ENCODE measurements at places on chromosomes 4 and X.

- DNase-seq: no peak
Observed at GRCh38 chrX:23100826-23101225, 101.1 kb downstream of the DDX53 start.

- DNase-seq: no peak
Observed at GRCh38 chrX:133306316-133306715, 88.2 kb upstream of the TFDP3 start.

GRCh38 chr4:145868637-145869409 is 69.8 kb downstream of the ZNF827 start:
- no peak for DNase-seq

DNA sequence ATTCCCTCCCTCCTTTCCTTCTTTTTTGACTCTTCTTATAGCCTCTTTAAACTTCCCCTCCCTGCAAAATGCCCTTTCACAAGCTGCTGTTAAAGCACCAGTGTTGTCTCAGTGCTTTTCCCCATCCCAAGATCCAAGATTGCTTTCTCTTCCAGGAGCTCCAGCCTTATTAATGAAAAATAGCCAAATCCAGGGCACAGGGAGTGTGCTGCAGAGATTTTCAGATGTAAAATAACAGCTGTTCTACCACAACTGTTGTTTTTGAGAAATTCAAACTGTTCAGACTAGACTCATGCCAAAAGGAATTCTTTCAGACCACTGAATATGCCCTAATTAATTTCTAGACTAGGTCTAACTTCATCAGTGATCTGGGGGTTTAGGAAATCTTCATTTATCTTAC is 47.0 kb upstream of the GPC3 start:
- no peak for DNase-seq

DNA sequence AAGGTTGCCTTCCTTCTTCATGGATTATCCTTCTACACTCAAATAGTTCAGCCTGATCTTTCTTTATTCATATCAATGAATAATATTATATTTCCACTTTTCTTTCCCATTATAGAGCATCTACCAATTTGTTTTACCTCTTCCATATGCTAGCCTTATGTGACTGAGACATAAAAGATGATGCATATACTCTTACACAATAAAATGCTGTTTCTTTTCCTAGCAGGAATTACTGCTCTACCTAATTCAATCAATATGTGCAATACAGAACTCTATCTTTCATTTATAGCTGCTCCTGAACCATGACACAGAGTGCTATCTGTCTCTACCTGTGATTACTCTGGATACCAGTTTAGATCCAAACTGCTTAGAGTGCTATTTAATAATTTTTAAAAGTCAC is 2334.0 kb downstream of the PCDH7 start:
- no peak for DNase-seq

DNA sequence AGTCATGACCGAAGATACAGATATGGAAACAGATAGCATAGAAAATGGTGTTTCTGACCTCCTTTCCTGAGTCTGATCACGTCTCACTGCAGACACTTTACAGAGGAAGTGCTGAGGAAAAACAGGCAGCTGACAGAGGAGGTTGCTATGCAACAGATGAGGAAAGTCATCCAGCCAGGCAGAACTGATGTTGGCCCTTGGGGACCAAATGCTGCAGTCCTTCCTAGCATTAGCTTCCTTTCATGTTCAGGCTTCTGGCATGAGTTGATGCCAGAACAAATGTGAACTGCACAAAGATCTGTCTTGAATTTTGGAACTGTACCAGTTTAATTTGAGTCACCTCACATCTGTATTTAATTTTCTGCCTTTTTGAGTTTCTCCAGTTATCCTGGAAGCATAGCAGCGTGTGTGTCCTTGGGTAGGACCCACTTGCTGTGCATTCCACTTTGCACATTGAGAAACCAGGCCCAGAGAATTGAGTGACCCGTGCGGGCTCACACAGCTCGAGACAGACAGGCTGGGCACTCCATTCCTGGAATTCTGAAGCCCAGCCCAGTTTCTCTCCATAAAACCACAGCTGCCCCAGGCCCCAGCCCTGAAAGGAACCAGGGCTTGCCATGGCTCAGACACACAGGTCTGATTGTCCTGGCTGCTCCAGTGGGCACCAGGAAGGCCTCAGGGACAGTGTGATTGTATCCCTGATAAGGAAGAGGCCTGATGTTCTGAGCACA is 1.4 kb upstream of the MAGED1 start:
- peak; percentile 0 for DNase-seq

DNA sequence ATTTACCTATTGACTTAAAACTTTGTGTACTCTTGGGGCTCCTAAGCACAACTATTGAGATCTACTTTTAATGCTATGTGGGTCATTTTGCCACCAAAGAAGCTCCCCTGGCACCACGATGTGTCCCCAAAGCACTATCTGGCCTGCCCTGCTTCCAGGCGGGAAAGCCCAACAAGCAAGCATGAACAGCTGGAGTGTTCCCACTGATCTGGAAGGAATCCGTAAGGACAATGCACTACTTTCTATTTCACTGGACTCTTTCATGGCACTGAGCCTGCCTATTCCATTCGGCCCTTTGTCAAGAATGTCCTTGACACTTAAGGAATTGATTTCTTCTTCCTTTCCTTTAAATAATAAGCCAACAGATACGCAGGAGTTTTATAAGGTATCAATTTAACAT is 38.8 kb downstream of the GRIA3 start:
- DNase-seq: no peak

GRCh38 chrX:31697294-31697916 is 625.6 kb upstream of the FTHL17 start:
- DNase-seq: no peak

GRCh38 chrX:118551426-118551825 is 55.8 kb downstream of the DOCK11 start:
- DNase-seq: no peak

DNA sequence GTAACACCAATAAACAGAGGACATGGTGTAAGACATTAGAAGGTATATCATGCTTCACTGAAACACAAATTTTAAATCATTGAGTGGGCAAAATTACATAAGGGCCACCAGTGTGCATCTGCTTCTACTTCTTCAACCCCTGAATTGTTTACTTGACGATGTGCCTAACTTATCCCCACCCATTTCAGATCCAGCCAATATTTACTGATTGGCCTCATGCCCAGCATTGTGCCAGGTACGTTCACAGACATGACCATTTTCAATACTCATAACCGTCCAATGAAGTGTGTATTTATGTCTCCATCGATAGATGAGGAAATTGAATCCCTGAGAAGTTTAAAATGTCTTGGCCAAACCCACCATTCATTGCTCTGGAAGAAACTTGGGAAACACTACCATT is 208.3 kb upstream of the MID1 start:
- no peak for DNase-seq

GRCh38 chrX:124086411-124086810 is 124.9 kb downstream of the STAG2 start:
- DNase-seq: no peak

- no peak for DNase-seq
Observed at GRCh38 chr4:30962939-30963338, 242.8 kb downstream of the PCDH7 start.

- DNase-seq: no peak
Observed at GRCh38 chr4:163911891-163912290, 417.4 kb downstream of the TMA16 start.

- DNase-seq: no peak
Observed at GRCh38 chr4:151808120-151808529, 47.3 kb upstream of the GATB start.

DNA sequence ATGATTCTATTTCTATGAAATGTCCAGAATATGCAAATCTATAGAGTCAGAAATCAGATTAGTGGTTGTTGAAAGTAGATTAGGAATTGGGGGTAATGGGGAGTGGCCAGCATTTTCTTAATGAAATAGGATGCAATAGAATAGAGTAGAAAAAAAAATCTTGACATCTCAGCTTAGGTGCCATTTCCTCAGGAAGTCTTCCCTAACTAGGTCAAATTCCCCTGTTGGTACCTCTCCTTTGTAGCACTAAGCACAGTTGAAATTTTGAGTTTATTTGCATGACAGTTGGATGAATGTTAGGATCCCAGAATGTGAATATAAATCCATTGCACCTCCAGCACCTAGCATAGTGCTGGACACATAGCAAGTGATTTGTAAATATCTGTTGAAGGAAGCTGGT is 30.0 kb upstream of the PDK3 start:
- no peak for DNase-seq

- no peak for DNase-seq
Observed at GRCh38 chrX:16444353-16444752, 205.6 kb upstream of the S100G start.

- no peak for DNase-seq
Observed at GRCh38 chrX:122777766-122778165, 406.3 kb upstream of the GRIA3 start.

GRCh38 chrX:110338935-110339334 is 19.7 kb upstream of the RTL9 start:
- peak; percentile 56 for DNase-seq

- peak; percentile 73 for DNase-seq
Observed at GRCh38 chr4:165326831-165327210, 648 bp upstream of the MSMO1 start.

- DNase-seq: peak; percentile 9
Observed at GRCh38 chrX:30657196-30658161, 4.3 kb downstream of the GK start.

- no peak for DNase-seq
Observed at GRCh38 chr4:38805530-38806145, 1.0 kb upstream of the TLR1 start.

- DNase-seq: no peak
Observed at GRCh38 chr4:5789141-5789540, 78.1 kb downstream of the EVC start.

DNA sequence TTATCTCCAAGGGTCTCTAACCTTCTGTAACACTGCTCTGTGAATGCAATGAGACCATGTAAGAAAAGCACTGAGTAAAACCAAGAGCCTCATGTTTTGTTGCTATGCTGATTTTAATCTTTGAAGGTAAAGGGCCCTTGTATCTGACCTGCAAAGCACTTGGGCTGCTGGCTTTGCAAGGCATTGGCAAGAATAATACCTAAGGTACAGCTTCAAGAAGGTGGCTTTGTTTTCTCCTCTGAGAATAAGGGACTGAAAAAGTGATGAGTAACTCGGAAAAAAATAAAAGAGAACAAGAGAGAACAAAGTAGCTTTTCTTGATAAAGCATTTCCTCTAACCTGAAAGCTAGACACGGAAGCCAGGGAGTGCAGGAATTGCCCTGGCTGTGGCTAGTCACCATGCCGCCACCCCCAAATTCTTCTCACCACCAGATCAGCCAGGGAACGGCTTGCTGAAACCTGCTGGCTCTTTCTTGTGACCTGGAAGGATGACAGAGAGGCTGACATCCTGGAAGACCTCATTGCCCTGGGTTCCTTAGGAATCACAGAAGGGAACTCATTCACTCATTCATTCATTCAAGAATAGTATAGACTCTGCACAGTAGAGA is 41.8 kb upstream of the HS3ST1 start:
- no peak for DNase-seq

DNA sequence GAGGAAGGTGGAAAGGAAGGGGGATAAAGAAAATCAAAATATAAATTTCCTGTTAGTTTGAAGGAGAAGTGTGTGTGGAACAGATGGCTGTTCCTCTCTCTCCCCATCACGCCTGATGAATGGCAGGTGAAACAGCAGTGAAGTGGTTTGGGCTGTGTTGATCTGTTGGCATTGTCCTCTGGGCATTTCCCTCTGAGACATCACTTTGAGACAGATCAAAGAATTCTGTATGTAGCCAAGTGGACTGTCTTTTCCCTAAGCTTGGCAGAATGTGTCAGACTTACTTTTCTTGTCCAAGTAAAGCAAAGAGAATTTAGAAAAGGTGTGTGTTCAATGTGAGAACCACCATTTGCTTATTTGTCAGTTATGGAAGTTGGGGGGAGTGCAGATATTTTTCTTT is 47.5 kb downstream of the SEPTIN11 start:
- no peak for DNase-seq

DNA sequence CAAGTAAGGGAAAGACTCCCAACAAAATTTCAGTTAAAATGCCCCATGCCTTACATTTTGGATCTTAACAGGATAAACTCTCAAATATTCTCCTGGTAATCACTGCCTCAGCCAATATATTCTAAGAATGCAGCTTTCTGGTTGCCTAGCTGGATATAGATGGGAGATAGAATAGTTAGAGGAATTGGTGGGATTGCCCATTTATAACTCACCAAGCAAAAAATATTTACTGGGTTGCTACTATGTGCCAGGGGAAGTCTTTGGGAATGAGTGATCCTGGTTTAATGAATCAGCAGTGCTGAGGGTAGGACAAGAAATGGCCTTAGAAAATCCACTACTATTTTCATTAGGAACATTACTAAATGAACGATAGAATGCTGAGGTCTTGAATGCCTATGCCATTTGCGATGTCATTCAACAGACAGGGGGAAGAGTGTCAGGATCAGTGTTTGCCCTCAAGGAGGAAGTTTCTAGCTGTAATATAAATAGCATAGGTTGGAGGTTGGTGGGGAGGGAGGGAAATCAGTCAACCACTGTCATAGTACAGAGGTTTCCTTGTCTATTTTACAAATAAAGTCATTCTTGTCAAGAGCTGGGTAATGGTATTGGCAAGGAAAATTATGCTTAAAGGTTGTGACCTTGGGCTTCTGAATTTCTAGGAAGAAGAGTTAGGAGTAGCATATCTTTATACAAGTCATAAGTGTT is 63.5 kb downstream of the ENOPH1 start:
- DNase-seq: no peak

GRCh38 chr4:135098061-135098460 is 896.5 kb upstream of the PABPC4L start:
- no peak for DNase-seq

- no peak for DNase-seq
Observed at GRCh38 chrX:23803931-23804381, 21.0 kb downstream of the SAT1 start.

DNA sequence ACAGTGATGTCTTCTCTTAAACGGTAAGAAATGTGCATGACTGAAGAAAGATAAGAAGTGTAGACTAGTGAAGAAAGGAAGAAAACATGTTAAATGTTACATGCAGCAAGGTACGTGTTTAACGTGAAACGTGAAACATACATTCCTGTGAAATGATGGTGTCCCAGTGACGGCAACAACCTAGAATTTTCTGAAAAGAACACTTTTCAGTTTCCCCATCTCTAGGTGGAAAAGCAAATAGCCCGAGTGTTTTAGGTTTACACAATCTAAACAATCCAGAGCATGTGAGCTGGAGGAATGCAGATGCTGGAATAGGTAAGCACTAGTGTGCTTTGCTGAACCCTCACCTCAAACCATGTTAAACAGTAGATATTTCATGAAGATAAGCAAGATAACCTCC is 60.7 kb downstream of the CLNK start:
- DNase-seq: no peak

- no peak for DNase-seq
Observed at GRCh38 chr4:153114771-153115321, 89.4 kb upstream of the TRIM2 start.

DNA sequence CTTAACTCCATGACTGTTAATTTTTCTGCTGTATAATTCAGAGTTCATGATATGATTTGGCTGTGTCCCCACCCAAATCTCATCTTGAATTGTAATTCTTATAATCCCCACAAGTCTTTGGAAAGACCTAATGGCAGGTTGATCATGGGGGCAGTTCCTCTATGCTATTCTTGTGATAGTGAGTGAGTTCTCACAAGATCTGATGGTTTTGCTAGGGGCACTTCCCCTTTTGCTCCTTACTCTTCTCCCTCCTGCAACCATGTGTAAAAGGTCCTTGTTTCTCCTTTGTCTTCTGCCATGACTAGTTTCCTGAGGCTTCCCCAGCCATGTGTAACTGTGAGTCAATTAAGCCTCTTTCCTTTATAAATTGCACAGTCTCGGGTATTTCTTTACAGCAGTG is 1751.9 kb downstream of the ARAP2 start:
- no peak for DNase-seq

Measured in erythroblast (primary cell).